BJ (cell line): ENCODE measurements at places on chromosomes 5 and 9. TPM values are rescaled to one million over a fixed set of nuclear protein-coding genes. Genes with fewer than 3 reads are reported as not detected.

- DNase-seq: no peak
Observed at GRCh38 chr5:6545770-6546690, 86.8 kb downstream of the NSUN2 start.

DNA sequence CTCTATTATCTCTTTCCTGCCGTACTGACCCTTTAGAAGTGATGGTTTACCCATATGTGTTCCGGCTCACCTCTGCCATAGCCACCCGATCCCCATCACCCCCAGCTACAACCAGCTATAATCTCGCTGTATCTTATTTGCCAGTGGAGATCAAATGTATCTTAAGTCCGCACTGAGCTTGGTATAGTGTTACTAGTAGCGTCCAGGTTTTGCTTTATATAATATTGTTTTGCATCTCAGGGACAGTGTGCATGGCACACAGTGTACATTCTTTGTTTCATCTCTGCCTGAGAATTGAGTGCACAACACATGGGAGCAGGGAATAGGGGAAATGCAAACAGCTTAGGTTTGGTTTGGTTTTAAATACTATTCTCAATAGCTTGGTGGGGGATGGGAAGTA, 135.8 kb upstream of the SNX2 start:
- DNase-seq: no peak

Gene NUTM2F
- polyA plus RNA-seq: not detected in 2 replicates

Gene SLC4A9
- polyA plus RNA-seq: not detected in 2 replicates
